ENCODE measurements at places on chromosomes 3 and 15.

DNA sequence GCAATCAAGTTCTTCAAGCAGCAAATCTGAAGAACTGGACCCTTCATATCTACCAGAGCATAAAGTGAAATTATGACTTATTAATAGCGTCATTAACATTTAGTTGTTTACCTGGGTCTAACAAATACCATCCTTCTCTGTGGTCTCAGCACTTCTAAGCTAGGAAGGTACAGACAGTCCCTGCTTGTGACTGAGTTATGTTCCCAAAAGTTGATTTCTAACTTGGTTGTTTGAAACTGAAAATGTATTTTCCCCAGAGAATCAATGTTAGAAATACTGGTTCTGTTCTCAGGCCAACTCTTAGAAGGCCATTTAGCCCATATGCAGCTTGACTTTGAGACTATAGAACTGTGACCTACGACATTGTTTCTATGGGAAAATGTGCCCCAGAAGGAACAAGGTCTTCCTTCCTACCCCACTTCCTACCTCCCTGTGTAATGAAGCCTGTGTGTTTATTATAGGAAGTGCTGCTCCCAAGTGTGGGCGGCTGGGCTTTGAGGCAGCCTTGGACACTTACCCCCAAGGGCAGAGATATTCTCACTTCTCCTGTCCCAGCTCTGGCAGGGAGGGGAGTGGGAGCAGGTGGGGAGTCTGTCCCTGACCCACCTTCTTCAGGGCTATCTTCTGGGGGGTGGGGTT lies 12.2 kb upstream of the MAPK6 start:
- DNase-seq, result no peak

DNA sequence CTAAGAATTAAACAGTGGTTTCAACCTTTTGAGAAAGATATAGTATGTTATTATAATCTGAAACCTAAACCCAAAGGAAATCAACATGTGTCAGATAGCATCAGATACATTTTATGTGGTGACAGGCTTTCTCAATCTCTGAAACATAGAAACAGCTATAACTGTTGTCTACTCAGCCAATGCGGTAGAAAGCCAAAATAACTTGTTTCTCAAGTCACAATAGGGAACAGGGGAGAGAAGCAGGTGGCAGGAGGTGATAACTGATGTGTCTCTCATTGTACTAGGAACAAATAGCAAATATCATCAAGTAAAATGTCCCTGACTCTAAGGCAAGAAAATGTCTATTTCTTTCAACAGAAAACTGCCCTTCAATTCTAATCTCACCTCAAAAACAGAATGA lies 38.6 kb downstream of the DENND6A start:
- DNase-seq, result no peak

- no peak for DNase-seq
Observed at GRCh38 chr15:90872486-90873184, 4.2 kb downstream of the FURIN start.

GRCh38 chr3:171772427-171773056 lies 37.7 kb downstream of the PLD1 start:
- DNase-seq, result peak; percentile 57

DNA sequence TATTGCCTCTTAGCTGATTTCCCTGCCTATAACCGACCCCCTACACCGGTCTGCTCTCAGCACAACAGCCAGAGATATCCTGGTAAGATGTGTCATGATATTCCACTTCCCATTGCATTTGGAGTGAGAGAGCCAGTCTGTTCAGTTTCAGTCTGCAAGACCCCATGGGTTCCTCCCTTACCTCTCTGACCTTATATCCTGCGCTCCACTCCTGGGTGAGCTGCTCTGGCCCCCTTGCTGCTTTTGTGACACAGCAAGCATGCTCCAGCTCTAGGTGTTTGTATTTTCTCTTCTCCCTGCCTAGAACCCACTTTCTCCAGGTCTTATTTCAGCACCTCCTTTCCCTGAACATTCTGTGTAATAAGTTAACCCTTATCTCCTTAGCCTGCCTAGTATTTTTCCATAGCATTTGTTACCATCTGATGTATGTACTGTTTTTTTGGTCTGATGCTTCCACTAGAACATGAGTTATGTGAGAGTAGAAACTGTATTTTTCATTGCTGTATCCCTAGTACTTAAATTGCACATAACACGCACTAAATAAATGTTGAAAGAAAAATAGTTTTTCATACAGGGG lies 44.2 kb downstream of the CMTM8 start:
- DNase-seq, result no peak

GRCh38 chr15:73564255-73564654 lies 68.9 kb downstream of the NPTN start:
- DNase-seq, result no peak

GRCh38 chr3:66465034-66465433 lies 35.8 kb downstream of the LRIG1 start:
- no peak for DNase-seq

DNA sequence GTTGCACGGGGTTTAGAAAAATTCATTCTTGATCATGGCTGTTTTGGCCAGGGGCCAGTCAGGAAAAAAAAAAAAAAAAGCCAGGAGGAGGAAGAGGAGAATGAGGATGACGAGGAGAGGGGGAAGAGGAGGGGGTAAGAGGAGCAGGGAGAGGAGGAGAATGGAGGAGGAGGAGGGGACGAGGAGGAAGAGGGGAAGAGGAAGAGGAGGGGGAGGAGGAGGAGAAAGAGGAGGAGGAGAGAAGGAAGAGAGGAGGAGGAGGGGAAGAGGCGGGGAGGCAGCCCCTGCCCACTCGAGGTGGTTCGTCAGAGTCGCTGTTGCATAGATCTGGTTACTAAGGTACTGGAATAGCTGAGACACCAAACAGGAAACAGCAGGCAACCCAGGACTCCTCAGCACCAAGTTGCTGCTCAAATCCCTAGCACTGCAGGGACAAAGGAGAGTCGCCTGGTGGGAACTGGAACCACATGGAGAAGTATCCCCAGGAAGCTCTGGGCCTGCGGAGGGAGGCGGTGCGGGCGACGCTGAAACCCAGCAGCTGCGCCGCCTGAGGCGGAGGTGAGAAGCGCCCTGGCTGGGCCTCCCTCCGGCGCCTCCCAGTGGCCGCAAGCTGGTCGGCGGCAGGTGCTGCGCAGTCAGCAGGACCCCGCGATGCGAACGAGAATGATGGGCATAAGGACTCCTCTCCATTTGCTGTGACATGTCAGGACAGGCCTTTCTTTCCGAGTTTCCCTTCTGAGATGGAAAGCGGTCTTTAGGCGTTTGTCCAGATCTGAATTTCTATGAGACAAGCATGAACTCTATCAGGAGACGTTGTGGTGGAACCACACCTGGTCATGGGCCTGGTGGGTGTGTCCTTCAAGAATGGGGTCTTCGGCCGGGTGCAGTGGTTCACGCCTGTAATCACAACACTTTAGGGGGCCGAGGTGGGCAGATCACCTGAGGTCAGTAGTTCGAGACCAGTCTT lies 17.5 kb downstream of the FAM240A start:
- DNase-seq, result peak; percentile 72

GRCh38 chr15:38002883-38003477 lies 68.5 kb downstream of the TMCO5A start:
- DNase-seq, result no peak

DNA sequence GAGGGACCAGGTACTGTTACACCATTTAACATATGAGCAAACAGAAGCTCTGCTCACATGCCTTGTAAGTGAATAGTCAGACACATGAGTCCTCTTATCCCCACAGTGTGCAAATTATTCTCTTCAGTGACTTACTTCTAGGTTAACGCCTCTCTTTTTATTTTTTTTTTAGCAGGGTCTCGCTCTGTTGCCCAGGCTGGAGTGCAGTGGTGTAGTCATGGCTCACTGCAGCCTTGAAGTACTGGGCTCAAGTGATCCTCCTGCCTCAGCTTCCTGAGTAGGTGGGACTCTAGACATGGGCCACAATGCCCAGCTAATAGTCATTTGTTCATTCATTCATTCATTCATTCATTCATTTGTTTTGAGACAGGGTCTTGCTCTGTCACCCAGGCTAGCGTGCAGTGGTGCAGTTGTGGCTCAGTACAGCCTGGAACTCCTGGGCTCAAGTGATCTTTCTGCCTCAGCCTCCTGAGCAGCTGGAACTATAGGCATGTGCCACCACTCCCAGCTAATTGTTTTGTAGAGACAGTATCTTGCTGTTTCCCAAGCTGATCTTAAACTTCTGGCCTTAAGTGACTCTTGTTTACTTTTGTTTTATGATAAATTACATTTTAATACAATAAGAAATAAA lies 94.7 kb downstream of the LRRC28 start:
- DNase-seq, result no peak

- no peak for DNase-seq
Observed at GRCh38 chr15:28100516-28101195, 1.5 kb upstream of the OCA2 start.

DNA sequence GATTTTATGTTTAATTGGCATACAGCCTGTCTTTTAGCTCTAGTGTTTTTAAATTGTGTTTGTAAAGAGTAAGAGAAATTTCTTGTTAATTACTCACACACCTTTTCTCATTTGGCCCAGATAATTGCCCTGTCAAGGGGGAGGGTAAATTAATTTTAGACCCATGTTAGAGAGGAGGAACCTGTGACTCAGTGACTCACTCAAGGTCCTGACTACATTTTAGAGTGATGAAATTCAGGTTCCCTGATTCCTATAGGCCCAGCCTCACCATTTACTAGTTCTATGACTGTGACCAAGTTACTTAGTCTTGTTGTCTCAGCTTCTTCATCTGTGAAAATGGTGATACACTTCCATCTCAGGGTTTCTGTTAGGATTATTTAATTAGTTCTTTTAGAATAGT lies 125.2 kb upstream of the DPH6 start:
- no peak for DNase-seq

DNA sequence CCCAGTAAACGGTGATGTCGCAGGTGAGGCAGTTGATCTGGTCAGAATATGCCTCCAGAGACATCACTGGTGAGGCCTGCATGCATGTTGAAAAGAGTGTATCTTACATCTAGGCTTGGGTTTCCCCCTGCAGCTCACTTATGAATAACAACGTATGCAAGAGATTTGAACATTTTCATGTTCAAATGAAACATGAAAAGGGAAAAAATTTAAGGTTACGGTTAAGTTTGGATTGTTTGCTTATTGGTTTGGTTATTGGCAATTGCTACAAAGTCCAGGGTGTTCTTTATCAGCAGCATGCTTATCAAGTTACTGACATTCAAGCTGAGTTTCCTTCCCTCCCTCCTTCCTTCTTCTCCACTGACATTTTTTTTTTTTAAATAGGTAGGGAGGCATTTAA lies 123.2 kb downstream of the IGF1R start:
- DNase-seq, result no peak

DNA sequence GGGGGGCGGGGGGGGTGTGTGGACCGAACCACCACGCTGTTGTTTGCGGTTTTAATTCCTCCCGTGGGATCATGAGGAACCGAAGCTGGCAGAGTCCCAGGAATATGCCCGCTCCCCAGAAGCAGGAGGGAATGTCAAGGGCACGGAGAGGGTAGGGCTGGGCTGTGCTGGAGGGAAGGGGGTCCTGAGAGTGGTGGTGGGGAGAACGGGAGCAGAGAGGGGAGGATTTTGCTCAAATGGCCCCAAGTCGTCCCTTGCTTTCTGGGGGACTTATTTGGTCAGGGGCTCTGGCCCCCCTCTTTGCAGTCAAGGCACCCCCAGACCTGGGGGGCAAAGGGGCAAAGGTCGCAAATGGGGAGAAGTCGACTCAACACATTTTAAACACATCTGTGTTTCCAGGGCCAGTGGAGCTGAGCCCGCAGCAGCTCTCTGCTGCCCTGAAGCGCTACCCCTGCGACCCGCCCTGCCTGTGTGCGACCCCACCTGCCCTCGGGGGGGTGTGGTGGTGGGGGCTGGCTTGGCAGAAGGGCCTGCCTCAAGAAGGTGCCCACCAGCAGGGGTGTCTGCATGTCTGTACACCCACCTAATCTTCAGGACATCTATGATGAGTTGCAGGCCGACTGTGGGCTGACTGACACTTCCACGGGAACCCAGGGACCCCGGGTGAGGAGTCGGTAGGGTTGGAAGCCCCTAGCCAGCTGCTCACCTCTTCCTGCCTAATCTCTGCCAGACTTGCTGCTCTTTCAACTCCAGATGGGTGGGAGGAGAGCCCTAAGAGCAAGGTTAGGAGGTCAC lies 602 bp upstream of the ATP2B2 start:
- no peak for DNase-seq

DNA sequence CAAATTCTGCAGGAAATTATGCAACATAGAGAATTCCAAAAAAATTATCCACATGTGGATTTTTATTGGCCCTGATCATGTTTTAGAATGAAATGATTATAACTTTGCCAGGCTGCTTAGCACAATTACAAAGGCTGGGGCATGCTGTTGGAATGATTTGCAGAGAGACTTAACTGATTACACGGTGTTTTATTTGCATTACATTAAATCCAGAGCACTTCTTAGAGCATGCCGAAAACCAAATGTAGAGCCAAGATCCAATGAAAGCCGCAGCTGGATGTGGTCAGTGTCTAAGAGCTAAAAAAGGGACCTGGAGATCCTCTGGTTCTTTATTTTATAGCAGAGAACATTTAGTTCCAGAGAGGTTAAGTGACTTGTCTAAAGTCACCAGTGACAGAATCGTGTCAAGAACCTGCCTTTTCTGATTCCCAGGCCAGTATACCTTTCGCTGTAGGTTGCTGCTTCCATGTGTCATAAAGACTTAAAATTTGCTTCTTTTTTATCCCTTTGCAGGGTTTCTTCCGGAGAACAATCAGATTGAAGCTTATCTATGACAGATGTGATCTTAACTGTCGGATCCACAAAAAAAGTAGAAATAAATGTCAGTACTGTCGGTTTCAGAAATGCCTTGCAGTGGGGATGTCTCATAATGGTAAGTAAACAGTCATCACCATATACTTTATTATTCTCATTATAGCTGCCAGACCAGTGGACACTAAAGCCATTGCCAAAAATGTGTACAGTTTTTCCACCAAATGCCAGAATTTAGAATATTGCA lies 92.0 kb upstream of the TSEN2 start:
- DNase-seq, result no peak

DNA sequence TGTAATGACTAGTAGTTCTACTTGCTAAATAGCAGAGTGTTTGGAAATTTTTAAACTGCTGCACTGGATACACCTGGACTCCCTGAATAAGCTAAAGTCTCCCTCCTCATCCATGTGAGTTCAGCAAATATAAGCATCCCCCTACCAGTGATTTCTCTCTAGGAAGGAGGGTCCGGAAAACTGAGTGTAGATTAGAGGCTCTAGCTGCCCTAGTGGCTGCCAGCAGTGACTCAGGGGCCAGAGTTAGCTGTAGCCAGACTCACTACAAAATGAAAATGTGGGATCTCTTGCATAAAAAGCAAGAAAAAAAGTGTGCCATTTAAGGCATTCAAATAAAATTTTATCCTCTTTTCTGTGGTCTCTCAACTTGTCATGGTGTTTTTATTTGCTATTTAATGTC lies 485.0 kb upstream of the ATP11B start:
- DNase-seq, result no peak

DNA sequence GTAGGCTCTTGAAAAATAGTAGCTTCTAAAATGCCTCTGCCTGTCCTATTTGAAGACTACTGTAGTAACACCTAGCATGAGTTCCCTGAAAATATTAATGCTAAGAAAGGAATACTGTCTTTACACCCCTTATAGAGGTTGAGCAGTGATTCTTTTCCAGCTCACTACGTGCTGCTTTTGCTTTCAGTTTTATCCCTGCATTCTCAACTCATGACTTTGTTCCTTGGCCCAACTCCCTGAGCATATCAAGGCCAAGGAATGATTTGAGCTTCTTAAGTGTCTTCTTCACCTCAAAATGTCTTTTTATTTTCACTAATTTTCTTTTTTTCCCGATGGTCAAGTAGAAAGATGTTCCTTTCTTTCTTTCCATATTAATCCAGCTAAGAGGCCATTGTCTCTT lies 16.5 kb upstream of the P2RY13 start:
- DNase-seq, result no peak

- DNase-seq, result no peak
Observed at GRCh38 chr3:66037330-66037985, 1.3 kb downstream of the MAGI1 start.
